Activated naive CD8-positive, alpha-beta T cell treated with anti-CD3 and anti-CD28 coated beads, Interleukin-2, amount 10 ng/mL, durations not matched to agents 7 days and 5 days (primary cell): ENCODE measurements at places on chromosomes 11 and 22. TPM values are rescaled to one million over a fixed set of nuclear protein-coding genes. Genes with fewer than 3 reads are reported as not detected.
A peak's percentile ranks its signal among the peaks of the same experiment; 100 is the strongest.

DNA sequence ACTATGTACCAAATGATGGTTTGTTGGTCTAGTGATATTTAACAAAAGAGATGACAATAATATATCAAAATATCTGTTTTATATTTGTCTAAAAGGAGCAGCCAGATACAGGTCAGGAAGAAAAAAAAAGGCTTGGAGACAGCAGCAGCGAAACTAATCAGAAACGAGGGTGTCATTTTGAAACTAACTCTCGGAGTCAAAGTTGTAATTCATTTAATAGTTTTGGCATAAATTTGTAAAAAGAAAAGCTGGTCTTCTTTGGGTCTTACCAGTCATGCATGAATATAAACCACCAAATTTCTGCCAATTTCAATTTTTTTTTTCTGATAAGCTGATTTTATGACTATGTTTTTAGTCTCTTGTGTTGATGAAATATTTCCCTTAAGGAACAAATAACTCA is 25.5 kb downstream of the NPAT start:
- peaks cover 44% of the 10 kb centered on the region for H3K36me3 ChIP-seq
- H3K27me3 ChIP-seq = no peaks in the 10 kb centered on the region
- H3K27ac ChIP-seq = no peak overlapping the region

DNA sequence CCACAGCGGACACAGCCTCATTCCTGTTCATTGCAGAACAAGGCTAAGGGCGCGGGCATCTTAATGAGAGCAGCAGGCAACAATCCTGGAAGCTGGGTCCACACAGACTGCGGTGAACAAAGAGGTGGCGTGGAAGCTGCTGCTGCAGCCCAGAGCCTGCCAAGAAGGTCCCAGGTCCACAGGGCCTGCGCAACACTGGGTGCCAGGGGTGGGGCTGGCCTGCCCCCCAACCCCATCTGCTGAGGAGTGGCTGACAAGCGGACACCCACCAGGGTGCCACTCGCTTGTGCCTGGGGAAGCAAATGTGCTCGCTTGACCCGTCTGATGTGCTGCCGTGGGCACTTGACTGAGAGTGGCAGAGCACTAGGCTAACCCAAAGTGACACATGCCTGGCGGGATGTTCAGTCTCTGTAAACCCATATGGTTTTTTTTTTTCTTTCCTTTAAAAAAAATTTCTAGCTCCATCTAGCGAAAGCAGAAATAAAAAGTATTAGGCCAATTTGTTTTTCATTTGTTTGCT is 83.2 kb upstream of the PITPNB start:
- H3K36me3 ChIP-seq = no peaks in the 10 kb centered on the region
- H3K27ac ChIP-seq = no peak overlapping the region
- no peaks in the 10 kb centered on the region for H3K27me3 ChIP-seq
- peaks cover 1% of the 10 kb centered on the region for H3K4me1 ChIP-seq
- no peak for DNase-seq
- no peak overlapping the region for H3K4me3 ChIP-seq

DNA sequence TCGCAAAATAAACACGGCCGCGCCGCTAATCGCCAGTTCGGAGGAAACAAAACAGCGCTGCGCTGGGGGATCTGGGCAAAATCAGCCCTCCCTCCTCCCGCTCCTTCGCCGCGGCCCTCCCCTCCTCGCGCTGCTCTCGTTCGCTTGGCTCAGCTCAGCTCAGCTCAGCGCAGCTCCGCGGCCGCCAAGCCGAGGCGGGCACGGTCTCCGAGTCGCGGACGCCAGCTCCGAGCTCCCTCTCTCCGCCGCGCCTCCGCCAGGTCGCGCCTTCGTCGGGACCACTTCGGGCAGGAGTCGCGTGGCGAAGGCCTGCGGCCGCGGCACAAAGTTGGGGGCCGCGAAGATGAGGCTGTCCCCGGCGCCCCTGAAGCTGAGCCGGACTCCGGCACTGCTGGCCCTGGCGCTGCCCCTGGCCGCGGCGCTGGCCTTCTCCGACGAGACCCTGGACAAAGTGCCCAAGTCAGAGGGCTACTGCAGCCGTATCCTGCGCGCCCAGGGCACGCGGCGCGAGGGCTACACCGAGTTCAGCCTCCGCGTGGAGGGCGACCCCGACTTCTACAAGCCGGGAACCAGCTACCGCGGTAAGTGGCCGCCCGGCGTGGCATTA is at the start of gene SPON1:
Gene SPON1, plus strand, starts transcription at position 162 of the 607 bp plus-strand sequence. Its CDS starts 182 bp downstream, at position 344.
- H3K4me1 ChIP-seq = peaks cover 7% of the 10 kb centered on the region
- peak within 1 kb of the TSS; percentile 59 for H3K4me3 ChIP-seq
- DNase-seq = peak; percentile 62
- H3K36me3 ChIP-seq = peaks cover 1% of the 10 kb centered on the region
- peaks cover 74% of the 10 kb centered on the region for H3K27me3 ChIP-seq

- peaks cover 2% of the 10 kb centered on the region for H3K27me3 ChIP-seq
- no peak overlapping the region for H3K4me3 ChIP-seq
- DNase-seq = no peak
Observed at GRCh38 chr11:7115780-7116179, 27.0 kb downstream of the RBMXL2 start.

DNA sequence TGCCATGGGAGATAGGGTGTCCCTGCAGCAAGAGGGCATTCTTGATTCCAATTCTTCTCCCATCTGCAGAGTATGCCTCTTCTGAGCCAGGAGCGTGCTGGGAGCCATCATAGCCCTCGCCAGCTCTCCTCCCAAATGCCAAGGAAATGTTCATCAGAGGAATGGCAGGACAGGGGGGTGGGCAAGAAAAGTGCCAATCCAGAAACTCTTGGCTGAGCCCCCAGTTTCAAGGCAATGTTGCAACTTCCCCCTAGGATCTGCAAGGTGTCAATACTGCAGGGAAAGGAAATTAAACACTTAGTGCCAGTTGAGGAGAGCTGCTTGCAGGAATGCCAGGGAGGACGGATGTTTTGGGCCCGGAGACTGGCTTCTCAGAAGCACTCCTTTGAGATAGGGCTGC is 94.8 kb upstream of the PRDM11 start:
- H3K4me1 ChIP-seq = peaks cover 1% of the 10 kb centered on the region
- H3K27ac ChIP-seq = no peak overlapping the region
- peaks cover 5% of the 10 kb centered on the region for H3K27me3 ChIP-seq
- no peak for DNase-seq
- peaks cover 1% of the 10 kb centered on the region for H3K36me3 ChIP-seq
- H3K4me3 ChIP-seq = no peak overlapping the region

TSKU gene
- 2.8 TPM for total RNA-seq
